ENCODE measurements at places on chromosomes 7 and 10.

GRCh38 chr10:122264436-122264835, 6.7 kb upstream of the BTBD16 start:
- DNase-seq: no peak

GRCh38 chr7:152142976-152143595, 117.6 kb downstream of the GALNT11 start:
- no peak for DNase-seq

- no peak for DNase-seq
Measured at GRCh38 chr10:133143200-133143533, 16.9 kb upstream of the KNDC1 start.

DNA sequence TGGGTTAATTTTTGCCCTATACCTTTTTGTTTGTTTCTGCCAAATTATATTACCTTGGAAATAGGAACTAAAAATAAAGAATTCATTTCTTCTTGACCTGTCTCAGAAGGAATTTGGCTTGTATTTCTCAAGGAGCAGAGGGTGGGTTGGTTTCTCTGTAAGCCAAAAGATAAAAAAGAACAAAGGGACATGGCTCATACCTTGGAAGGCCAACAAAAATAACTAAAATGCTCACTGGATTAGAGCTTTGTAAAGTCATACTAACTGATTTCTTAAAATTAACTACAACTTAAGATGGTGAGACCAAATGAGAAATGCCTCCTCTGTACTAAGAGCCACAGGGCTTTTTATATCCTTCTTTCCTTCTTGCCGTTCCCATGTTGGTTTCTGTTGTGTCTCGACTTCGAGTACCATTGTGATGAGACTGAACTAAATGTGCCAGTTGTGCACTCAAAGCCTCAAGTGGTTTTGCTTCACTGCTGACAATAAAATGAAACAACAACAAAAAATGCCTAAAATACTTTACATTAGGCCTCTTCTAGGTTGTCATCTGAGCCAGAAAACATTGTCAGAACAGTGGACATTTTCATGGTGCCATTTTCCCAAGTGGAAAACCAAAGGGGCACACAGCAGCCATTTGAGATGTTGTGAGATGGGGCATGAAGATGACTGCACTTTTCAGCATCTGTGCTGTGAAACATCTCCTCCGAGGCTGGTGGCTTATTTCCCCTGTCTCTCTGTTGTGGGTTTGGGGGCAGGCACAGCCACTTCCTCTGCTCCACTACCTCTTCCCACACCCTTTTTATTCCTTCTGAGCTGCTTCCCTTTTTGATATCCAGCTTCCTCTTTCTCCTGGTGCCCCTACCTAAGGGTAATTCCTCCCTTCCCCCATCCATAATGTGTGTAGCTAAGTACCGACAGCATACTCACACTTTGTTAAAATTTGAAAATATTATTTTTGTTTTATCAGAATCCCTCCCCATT, 51.8 kb upstream of the AGR3 start:
- peak; percentile 5 for DNase-seq

DNA sequence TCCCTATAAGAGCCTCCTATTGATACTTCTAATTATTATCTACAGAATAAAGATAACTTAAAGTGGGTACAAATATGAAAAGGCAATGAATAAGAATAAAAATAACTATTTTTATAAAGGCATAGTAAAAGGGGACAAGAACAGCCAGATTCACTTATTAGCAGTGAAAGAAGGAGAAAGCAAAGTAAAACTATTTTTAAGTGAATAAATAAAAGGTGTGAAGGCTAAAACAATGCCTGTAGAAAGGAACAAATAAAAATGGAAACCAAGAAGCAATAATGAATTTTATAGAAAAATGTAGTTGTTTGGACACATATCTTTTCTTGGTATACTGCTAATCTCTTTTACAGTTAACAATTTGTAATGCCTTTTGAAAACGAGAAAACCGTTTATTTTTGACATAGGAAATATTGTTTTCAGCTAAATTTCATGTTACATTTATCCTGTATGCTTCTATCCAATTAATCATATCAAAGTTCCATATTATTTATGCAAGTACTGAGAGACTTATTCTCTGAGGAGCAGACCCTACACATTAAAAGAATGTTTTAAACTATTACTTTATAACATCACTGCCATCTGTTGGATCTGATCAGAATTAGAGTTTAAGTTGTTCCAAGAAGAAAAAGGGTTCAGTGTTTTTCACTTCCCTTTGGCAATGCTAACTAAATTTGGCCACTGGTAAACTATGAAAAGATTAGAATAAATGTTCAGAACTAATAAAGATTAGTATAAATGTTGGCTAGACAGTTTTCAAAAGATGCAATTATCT, 59.1 kb downstream of the ARMC3 start:
- DNase-seq: no peak

DNA sequence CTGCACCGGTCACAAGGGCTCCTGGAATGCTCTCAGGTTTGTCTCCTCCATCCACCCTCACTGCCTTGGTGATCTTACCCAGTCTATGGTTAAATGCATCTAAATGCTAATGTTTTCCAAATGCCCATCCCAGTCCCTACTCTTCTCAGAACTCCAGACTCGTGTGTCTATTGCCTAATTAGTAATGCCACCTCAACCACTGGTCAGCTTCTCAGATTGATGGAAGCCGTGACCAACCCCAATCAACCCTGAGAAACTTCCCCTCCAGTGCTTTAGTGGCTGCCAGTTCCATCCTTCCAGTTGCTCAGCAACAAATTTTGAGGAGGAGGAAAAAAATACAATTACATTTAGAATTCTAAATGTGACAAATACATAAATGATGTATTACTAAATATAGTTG, 18.6 kb downstream of the NUDCD3 start:
- no peak for DNase-seq

DNA sequence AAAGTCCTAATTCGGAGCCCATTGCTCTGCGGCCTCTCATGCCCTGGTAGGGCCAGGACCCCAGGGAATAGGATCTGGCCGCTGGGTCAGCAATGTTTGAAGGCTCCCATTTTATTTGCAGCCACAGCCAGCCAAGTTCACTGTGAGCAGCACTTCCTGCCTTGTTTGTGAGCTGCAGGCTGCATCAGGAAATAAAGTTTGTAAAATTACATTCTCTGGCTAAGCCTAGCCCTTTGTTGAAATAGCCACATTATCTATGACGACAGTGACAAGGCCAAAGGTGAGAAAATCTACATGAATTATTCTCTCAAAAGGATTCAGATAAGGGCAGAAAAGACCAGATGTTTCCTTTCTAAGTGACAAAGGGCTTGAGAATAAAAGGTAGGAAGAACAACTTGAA, 23.7 kb upstream of the ITGB1 start:
- DNase-seq: no peak

- no peak for DNase-seq
Measured at GRCh38 chr10:115665549-115665948, 572.4 kb downstream of the ATRNL1 start.

DNA sequence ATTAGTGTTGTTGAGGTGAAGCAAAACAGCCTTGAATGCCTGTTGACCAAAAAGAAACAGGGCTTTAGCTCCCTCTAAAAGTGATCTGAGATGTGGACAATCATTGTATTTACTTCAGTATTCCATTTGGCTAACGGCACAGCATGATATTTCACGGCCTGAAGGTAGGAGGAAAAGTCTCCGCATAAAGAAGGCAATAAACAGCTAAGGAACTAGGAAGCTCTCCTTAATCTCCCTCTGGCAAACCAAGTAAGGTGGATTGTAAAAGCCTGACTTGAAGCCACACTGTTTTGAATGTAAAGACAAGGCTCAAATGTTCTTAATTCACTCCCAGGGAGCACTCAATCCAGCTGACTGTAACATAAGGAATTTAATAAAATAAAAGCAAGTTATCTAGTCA, 160.0 kb upstream of the ZNF804B start:
- DNase-seq: no peak

- DNase-seq: no peak
Measured at GRCh38 chr7:153887749-153888569, 164.2 kb upstream of the DPP6 start.

- no peak for DNase-seq
Measured at GRCh38 chr10:29389935-29390334, 101.1 kb downstream of the LYZL1 start.

DNA sequence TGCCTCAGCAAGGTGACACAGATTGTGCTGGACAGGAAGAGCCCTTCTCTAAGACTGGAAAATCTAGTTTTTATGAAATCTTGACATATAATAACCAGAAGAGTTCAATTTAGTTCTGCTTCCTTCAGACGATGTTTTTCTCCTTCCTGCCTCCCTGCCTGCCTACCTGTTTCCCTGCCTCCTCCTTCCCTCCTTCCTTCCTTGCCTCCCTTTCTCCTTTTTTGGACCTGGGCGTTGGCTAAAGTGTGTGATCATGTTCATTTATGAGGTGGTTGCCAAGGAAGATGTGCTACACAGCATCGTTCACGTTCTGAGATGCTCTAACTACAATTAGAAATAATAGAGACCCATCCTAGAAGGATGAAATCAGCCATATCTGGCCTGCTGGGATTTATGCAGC, 224.6 kb downstream of the PHTF2 start:
- no peak for DNase-seq

DNA sequence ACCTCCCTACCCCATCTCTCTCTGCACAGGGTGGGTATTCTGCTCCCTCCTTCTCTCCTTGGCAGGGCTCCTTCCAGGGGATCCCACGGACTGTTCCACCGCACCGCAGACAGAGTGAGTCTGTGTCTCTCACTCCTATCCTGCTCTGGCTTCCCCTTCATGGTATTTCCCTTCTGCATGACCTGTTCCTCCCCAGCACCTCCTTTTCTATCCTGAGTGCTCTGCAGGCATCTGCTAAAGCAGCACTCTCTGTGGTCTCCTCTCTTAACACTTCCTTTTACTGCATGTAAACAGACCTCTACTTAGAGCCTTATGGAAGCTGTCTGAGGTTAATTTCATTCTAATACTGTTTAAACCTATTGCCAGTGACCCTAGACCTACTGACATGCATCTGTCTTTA, 171.5 kb downstream of the CCSER2 start:
- no peak for DNase-seq

DNA sequence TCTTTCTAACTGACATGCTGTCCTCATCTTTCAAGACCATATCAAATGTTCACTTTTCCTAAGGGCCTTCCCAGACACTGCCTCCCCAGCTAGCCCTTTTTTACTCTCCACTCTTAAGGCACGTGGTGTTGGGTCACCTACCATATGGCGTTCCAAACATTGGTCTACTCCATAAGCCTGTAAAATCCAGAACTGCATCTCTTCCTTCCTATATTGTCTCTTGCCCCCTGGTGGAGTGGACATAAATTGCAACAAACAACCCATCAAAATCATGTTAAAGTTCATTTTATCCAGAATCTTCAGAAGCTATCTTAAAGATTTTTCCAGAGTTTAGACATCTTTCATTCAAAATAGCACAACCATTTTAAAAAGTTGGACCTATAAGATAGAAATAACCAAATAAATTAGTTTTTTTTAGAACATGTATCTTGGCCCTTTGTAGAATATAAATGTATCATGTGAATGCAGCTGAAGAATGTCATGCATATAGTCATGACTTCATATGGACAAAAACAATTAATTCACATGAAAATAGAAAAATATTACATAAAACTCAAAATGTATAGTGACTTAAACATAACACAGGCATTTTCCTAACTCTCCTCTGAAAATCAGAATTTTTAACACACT, 180.6 kb upstream of the CHRM2 start:
- no peak for DNase-seq

GRCh38 chr10:71774916-71775702, 1.8 kb upstream of the VSIR start:
- no peak for DNase-seq

DNA sequence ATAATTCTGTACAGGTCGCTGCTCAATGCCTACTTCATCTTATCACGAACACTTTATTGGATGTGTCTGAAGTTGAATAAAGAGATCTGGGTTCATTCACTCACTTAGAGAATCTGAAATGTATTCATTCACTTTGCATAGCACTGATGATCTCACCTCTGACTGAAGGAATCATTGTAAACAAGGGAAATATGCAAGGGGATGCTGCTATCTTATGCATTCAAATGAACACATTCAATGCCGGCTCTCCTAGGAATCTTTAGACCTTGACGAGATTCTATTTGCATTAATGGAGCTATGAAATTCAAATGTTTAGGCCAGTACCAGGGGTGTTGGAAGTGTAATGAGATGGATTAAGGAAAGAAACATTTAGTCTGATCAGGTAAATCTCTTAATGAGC, 200.6 kb upstream of the COBL start:
- DNase-seq: no peak

DNA sequence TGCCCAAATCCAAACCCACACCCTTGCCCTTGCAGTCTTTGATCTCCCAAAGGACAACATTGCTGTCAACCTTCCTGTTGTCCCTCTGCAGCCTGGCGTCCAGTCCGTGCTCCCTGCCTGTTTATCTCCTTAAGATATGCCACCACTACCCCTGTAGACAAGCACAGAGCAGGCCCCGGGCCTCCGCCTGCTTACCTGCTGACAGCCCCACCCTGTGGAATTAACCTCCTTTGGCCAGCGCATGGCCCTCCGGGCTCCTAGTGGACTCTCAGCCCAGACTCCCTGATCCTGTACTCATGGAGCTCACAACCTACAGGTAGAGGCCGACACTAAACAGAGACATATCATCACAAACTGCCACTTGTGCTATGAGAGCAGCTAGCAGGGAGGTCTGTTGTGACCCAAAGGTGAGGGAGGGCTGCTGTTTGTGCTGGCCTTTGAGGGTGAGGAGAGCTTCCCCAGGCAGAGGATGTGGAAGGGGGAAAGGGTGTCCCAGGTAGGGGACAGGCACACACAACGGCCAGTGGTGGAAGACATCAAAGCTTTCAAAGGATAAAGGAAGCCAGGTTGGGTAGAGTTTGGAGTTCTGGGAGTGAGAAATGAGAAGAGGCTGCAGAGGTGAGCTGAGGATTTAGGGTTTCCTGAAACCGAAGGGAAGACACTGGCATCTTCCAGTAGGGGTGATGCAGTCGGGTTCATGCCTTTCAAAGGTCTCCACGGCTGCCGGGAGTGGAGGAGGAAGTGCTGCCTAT, 174.5 kb upstream of the ZMIZ1 start:
- DNase-seq: no peak

GRCh38 chr7:14487701-14488395, 414.7 kb downstream of the DGKB start:
- DNase-seq: no peak

DNA sequence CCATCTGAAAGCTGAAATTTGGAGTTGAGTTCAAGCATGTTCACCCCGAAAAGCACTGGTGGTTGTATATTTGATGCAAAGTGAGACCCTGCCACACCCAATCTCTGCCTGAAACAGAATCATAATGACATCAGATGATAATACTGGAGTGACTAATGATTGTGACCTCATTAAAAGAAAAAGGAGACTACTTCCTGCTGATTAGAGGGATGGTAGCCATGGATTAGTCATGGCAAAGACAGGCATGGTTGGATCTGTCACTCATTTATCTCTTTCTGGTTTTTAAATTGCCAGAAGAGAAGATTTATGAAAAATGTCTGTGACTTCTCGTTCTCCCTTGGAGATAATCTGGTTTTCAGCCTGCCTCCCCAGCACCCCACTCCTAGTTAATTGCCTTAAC, 101.2 kb downstream of the BAMBI start:
- no peak for DNase-seq

GRCh38 chr10:125548356-125548755, 134.6 kb downstream of the TEX36 start:
- no peak for DNase-seq
